ENCODE measurements at places on chromosomes 3 and 15. TPM values are rescaled to one million over a fixed set of nuclear protein-coding genes. Genes with fewer than 3 reads are reported as not detected.

GRCh38 chr15:63396152-63396928 is 14.7 kb upstream of the CA12 start:
- H3K27me3 ChIP-seq: peaks cover 7% of the 10 kb centered on the region
- H3K4me3 ChIP-seq: no peak overlapping the region
- H3K4me1 ChIP-seq: peaks cover 4% of the 10 kb centered on the region
- no peaks in the 10 kb centered on the region for H3K36me3 ChIP-seq
- no peak overlapping the region for H3K27ac ChIP-seq

GRCh38 chr3:153066983-153067382 is 95.0 kb upstream of the RAP2B start:
- H3K4me1 ChIP-seq: no peaks in the 10 kb centered on the region
- H3K27ac ChIP-seq: no peak overlapping the region
- H3K4me3 ChIP-seq: no peak overlapping the region
- H3K27me3 ChIP-seq: no peaks in the 10 kb centered on the region
- H3K36me3 ChIP-seq: no peaks in the 10 kb centered on the region

DNA sequence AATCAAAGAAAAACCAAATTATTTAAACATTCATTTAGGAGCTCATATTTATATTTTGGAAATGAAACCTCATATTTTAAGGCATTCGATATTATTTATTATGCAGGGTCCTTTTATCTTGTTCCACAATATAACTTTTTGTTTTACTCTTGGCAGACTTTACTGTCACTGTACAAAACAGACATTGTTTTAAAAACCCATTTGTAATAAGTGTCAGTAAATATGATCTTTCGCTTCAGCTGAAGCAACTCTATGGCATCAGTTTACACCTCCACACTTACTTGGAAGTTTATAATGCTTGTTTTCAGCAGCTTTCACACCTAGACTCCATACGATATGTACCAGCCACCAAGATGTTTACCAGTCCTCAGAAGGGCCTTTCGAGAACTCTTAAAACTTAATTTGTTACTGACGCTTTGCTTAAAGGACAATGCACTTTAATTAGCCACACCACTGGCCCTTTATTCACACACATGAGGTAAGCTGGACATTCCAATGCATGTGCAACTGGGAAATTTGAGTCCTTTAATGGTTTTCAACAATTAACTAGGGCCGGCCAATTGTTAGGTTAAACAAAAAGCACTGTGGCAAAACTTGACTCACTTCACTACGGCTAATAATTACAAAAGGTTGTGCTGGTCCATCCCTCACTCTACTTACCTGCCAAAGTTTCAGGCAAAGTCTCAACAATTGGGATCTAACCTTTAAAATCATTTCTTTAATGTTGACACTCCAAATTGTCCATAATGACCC is 16.7 kb downstream of the WWTR1 start:
- no peak overlapping the region for H3K4me3 ChIP-seq
- no peak overlapping the region for H3K27ac ChIP-seq
- no peak for DNase-seq

- no peaks in the 10 kb centered on the region for H3K27me3 ChIP-seq
- no peak for DNase-seq
- H3K4me1 ChIP-seq: no peaks in the 10 kb centered on the region
- H3K4me3 ChIP-seq: no peak overlapping the region
- H3K27ac ChIP-seq: no peak overlapping the region
- no peaks in the 10 kb centered on the region for H3K36me3 ChIP-seq
These were observed 212.3 kb downstream of the RPLP1 start for GRCh38 chr15:69664572-69665571.

The LRRC57 gene
- total RNA-seq: 20.9 TPM

DNA sequence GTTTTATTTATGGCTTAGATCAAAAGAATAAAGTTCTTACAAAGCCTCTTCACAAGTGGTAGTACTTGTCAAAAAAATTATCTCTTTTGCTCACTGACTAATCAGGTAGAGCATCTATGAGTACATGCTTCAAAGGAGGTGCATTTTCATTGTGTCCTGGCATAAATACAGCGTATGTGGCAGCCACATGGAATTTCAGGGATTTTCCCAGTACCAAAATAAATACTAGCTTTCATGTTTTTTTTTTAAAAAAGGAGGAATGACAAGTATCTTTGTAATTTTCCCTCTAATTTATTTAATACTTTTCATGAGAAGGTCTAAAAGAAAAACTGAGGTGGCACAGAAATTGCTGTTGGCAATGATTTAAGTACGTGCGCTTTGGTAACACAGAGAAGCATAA is 597.8 kb upstream of the ALCAM start:
- DNase-seq: no peak
- no peaks in the 10 kb centered on the region for H3K4me1 ChIP-seq
- no peak overlapping the region for H3K4me3 ChIP-seq
- no peak overlapping the region for H3K27ac ChIP-seq
- no peaks in the 10 kb centered on the region for H3K36me3 ChIP-seq

- no peaks in the 10 kb centered on the region for H3K27me3 ChIP-seq
- no peak overlapping the region for H3K4me3 ChIP-seq
- H3K4me1 ChIP-seq: no peaks in the 10 kb centered on the region
These were observed 49.1 kb downstream of the PXYLP1 start for GRCh38 chr3:141280690-141281089.

DNA sequence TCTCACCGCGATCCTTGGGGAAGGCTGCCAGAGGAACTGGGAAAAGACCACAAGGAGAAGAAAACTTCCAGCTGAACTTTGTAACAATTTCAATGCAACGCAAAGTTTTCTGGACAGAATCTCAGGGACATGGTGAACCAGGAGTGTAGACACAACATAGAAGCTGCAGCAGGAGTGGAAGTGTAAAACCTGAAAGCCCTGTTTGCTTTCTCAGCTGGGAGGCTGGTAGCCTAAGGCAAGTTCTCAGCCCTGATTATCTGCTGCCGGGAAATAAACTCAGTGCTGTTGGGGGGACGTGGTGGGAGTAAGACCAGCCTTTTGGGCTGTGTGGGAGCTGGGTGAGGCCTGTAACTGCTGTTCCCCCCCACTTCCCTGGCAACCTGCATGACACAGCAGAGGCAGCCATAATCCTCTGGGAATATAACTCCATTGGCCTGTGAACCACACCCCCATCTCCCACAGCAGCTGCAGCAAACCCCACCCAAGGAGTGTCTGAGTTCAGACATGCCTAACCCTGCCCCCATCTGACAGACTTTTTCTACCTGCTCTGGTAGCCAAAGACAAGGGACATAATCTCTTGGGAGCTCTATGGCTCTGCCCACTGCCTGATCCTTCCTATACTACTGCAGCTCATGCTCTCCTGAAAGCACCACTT is 106.7 kb downstream of the ZNF621 start:
- peaks cover 37% of the 10 kb centered on the region for H3K36me3 ChIP-seq
- H3K4me1 ChIP-seq: no peaks in the 10 kb centered on the region
- H3K4me3 ChIP-seq: no peak overlapping the region
- no peaks in the 10 kb centered on the region for H3K27me3 ChIP-seq
- no peak overlapping the region for H3K27ac ChIP-seq
- no peak for DNase-seq

GRCh38 chr15:61500523-61500922 is 271.4 kb upstream of the RORA start:
- H3K27ac ChIP-seq: no peak overlapping the region
- peaks cover 3% of the 10 kb centered on the region for H3K4me1 ChIP-seq
- H3K27me3 ChIP-seq: no peaks in the 10 kb centered on the region
- DNase-seq: no peak
- no peaks in the 10 kb centered on the region for H3K36me3 ChIP-seq

The KBTBD12 gene
- total RNA-seq: not detected

DNA sequence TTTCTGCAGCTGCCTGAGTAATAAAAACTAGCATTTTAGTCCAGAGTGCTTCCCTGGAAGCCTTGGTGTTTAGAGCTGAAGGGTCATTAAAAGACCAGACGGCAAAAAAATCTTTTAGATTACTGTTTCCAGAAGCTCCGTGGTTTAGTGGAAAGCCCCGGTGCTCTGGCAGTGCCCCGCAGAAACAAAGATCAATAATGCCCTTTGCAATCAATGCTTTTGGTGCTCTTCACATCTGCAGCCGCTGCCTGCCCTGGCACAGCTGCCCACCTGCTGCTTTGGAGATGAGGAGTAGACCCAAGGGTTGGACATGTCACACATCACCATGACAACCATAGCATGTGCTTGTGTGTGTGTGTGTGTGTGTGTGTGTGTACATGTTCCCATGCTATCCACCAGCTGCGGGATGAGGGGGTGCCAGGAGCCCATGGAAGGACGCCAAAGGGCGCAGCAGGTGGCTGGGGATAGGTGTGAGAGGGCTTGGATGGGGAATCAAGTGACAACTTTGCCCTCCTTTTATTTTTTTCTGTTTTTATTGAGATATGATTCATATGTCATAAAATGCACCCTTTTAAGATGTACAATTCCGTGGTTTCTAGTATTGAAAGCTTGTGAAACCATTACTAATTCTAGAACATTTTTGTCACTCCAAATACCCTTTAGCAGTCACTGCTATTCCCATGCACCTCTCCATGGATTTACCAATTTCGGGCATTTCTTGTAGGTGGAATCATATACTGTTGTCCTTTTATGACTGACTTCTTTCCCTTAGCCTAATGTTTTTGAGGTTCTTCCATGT is 75.7 kb upstream of the KLHL25 start:
- no peak overlapping the region for H3K4me3 ChIP-seq
- H3K27me3 ChIP-seq: no peaks in the 10 kb centered on the region
- H3K36me3 ChIP-seq: no peaks in the 10 kb centered on the region

The TUSC7 gene
- total RNA-seq: not detected

The SEMA4B gene
- 32.5 TPM for total RNA-seq
